ENCODE measurements at places on chromosomes 7 and 10.

GRCh38 chr7:154474903-154475520, 422.8 kb downstream of the DPP6 start:
- DNase-seq = no peak

- peak; percentile 45 for DNase-seq
Observed at GRCh38 chr10:48607356-48608278, 2.7 kb upstream of the ARHGAP22 start.

GRCh38 chr7:155753446-155753965, 58.8 kb downstream of the SHH start:
- no peak for DNase-seq

DNA sequence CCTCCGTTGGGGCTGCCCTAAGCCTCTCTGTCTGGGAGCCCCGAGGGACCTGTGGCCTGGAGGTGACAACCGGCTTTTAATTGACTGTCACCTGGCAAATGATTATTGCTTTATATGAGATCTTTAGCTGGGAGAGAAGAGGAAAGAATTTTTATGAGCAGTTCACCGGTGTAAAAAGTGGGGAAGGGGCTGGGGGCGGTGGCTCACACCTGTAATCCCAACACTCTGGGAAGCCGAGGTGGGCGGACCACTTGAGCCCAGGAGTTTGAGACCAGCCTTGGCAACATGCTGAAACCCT, 2.6 kb upstream of the COX19 start:
- DNase-seq = no peak

DNA sequence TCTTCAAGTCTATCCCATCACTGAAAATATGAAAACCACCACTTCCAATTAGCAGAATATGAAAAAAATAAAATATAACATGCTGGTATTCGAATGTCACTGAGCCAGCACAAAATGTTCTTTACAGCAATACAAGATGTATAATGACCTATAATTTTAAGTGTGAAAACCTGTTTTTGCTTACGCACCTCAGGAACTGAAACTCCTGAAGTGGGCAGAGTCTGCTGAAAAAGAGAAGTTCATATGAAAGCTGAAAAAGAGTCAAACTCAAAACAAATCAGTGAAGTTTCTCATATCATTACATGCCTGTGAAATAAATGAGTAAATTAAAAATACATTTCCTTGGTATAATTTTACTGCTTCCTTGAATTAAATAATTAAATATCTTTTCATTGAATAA, 272.5 kb downstream of the DGKB start:
- no peak for DNase-seq

DNA sequence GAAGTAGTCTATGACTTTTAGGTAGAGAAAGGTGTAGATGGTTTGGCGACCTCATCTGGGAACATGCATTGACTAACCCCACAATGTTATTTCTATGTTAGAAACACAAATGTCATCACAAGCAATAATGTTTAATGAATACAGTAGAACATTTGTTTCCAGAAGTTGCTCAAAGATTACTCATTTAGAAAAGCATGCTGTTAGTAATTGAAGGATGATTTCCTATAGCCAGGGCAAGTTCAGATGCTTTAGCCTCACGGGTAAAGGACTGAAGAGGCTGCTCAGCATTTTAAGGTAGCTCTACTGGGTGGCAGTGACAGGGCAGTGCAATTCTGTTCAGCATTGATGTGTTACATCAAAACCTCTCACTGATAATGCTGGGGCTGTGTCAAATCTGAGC, 199.3 kb upstream of the FZD1 start:
- DNase-seq = no peak
